ENCODE measurements at places on chromosomes 1 and 21.

GRCh38 chr1:30506291-30507015 is 216.9 kb downstream of the MATN1 start:
- DNase-seq: no peak

- no peak for DNase-seq
Measured at GRCh38 chr1:65688848-65689247, 103.8 kb upstream of the PDE4B start.

- DNase-seq: no peak
Measured at GRCh38 chr1:219876798-219877209, 51.6 kb downstream of the SLC30A10 start.

DNA sequence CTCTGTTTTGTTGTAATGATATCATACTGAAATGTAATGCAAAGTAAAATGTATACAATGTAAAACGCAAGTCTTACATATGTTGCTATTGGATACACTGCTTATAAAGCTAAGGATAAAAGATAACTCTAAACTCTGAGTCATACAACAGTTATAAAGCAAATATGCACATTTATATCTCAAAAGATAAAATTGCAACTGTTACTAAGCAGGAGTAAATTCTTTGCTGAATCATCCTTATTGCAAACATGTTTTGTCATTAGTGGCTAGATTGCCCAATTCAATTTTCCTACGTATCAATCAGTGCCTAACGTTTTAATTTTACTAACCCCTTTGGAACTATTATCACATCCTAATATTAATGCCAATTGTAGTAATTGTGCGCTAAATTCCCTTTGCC is 762.9 kb downstream of the LTN1 start:
- DNase-seq: peak; percentile 47

DNA sequence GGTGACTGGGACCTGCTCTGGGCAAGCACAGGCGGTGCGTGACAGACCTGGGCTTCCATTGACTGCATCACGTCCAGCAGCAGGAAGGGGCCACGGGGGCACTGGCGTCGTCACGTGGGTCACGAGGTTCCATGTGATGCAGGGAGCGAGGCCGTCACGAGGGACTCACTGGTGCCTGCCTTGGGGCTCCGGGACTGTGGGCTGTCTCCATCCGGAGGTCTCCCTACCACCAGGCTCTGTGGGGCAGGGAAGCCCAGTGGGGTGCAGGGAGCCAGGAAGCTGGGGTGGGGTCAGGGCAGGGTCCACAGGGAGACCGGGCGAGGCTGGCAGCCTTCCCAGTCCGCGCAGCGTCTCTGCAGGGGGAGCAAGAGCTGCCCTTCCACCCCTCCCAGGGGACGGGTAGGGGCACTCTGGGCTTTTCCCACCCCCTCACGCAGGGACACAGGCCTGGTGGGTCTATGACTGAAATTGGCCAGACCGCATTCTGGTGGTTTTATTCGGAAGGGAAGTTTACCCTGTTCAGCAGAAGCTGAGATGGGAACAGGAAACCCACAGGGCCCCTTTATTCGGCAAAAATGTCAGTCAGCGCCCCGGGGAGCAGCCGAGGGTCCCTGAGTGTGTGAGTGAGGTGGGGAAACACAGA is 416 bp upstream of the TNFRSF14 start:
- no peak for DNase-seq

DNA sequence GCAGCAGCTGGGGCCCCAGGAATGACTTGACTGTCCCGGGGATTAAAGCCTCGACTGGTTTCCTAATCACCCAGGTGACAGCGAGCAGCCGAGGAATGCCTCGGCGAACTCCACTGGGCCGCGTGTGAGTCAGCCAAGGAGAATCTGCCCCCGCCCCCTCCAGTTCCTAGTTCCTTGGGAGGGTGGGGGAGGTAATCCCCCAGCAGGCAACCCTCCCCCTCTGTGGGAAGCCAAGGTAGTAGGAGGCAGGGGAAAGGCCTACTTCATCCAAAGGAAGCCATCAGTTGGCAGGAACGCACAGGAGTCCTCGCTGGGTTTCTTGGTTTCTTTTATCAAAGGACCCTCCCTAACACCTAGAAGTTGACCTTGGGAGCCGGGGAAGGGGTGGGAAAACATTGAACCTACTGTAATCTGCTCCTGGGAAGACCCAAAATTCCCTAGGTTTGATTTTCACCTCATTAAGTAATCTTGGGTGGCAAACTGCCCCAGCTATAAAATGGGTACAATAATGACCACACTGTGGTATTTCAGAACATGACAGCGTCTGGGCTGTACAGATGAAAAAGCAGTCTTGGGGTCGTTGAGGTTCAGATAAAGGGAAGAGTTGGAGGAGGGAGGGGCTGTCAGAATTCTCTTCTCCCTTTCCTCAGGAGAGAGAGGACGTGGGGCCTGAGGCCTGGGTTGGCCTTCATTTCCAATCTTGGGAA is 1.4 kb downstream of the TENT5B start:
- no peak for DNase-seq

GRCh38 chr1:97128426-97128825 is 406.8 kb downstream of the PTBP2 start:
- no peak for DNase-seq

- no peak for DNase-seq
Measured at GRCh38 chr1:9690440-9691107, 39.0 kb downstream of the PIK3CD start.

DNA sequence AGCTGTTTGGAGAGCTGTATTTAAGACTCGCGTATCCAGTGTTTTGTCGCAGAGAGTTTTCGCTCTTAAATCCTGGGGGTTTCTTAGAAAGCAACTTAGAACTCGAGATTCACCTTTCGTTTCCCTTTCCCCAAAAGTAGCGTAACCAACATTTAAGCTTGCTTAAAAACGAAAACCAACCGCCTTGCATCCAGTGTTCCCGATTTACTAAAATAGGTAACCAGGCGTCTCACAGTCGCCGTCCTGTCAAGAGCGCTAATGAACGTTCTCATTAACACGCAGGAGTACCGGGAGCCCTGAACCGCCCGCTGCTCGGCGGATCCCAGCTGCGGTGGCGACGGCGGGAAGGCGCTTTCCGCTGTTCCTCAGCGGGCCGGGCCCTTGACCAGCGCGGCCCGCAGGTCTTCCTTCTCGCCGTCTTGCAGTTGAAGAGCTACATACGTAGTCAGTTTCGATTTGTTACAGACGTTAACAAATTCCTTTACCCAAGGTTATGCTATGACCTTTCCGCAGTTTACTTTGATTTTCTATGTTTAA is 1.9 kb downstream of the OLIG1 start:
- DNase-seq: no peak

GRCh38 chr1:79777481-79778219 is 771.1 kb upstream of the ADGRL4 start:
- DNase-seq: no peak

All from non-pigmented ciliary epithelial cell (primary cell).